ENCODE measurements at places on chromosomes 6 and 20.

DNA sequence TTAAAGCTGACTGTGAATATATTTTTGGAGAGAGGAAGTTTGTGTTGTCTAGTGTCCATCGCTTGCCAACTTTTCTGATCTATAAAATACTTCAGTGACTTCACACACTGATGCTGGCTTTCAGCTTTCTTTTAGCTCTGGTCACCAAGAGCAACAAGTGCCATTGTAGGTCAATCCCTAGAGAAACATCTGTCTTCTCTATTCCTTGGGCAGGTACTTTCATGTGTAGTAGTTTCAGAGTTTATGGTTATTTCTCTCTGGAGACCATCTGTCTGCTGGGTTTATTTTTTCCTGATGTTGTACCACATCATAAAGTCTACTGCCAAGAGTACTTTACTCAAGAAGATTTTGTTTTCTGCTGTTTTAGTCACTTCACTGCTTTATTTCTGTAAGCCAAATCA is 249.9 kb downstream of the KHDC1L start:
- peak; percentile 30 for DNase-seq

DNA sequence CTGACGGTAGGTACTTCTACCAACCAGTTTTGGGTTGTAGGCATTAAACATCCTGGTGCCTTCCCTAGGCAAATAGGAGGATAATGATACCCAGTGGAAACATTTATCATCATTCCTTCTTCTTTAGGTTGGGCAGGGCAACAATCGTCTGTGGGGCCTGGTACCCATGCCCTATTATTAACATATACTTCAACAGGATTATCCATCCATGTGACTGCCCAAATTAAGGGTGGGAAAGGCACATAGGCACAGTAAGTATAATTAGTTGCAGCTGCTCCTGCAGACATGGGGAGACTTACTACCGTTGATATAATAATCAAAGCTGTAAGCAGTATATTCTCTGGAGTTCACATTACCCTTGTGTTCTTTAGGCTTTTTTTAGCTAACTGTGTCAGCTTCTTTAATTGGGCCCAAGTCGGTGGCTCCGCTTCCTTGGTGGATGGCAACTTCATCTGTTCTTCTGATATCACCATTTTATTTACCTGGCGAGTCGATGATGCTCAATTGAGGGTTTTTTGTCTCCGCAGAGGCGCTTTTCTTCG is 16.8 kb downstream of the RPL7L1 start:
- DNase-seq, result no peak

DNA sequence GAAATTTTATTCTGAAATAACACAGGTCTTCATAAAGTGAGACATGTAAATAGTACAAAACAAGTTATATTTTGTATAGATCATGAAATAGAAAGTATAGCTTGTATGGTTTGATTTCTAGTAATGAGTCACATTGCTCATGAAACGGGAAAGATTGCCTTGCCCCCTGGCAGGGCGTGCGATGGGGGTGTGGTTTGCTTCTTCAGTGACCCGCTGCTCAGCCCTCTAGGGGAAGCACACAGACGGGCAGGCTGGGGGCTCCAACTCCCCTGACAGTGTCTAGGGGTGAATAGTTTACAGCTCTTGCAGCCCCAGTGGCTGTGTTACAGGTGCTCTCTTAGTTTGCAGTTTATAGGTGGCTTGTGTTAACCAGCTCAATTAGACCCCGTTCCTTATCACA is 170.5 kb upstream of the RGS17 start:
- no peak for DNase-seq

DNA sequence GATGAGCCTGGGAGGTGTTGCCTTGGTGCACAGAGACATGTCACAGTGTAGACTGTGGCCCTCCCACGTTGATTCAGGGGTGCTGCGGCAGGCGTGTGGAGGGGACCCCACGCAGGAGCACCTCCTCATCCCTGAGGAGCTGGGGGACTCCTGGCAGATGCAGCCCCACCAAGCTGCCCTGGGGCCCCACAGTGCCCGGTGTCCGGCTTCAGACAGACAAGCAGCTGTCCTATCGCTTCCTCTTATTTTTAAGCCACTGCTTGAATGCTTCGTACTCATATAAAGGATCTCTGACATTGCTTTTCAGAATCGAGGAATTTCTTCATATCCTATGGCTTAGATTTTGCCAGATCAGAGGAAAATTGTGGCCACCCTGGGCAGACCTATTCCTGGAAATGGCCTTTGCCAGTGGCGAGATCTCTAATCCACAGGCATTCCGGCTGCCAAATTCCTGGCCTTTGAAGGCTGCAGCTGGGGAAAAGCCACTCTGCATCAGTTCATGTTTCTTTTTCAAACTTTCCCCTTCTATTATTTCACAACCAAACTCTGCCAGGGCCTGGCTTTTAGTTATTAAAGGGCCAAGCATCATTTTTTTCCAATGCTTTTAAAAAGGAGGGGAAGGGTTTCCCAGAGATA is 337.0 kb downstream of the THBS2 start:
- DNase-seq, result no peak

DNA sequence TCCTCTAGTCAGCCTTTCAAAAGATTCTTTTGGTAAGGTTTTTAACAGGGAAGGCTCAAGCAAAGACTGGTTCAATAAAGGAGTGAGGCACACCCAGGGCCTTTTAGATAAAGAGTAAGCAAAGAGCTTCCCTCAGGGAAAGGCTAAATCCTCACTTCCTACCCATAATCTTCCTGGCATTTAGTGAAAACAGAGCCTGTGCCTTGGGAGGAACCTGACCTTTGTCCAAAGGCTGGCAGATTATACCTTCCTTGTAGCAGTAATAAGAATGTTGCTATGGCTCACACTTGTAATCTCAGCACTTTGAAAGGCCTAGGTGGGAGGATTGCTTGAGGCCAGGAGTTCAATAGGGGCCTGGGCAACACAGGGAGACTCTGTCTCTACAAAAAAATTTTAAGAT is 280.1 kb upstream of the PLCB4 start:
- no peak for DNase-seq

DNA sequence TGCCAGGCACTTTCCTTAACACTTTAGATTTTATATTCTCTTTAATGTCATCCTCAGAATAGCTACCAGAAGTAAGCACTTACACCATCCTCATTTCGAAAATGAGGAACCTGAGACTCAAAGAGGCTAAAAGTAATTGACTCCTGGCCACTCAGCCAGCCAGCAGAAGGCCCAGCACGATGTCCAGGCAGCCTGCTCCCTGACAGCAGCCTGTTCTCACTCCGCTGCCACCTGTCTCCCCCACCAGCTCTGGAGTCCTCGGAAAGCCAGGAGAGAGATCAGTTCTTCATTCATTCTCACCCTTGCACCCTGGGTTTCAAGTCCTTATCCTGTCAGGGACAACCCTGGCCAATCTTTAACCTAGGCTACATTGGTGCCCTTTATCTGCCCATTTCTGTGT is 174.0 kb downstream of the SASH1 start:
- no peak for DNase-seq

DNA sequence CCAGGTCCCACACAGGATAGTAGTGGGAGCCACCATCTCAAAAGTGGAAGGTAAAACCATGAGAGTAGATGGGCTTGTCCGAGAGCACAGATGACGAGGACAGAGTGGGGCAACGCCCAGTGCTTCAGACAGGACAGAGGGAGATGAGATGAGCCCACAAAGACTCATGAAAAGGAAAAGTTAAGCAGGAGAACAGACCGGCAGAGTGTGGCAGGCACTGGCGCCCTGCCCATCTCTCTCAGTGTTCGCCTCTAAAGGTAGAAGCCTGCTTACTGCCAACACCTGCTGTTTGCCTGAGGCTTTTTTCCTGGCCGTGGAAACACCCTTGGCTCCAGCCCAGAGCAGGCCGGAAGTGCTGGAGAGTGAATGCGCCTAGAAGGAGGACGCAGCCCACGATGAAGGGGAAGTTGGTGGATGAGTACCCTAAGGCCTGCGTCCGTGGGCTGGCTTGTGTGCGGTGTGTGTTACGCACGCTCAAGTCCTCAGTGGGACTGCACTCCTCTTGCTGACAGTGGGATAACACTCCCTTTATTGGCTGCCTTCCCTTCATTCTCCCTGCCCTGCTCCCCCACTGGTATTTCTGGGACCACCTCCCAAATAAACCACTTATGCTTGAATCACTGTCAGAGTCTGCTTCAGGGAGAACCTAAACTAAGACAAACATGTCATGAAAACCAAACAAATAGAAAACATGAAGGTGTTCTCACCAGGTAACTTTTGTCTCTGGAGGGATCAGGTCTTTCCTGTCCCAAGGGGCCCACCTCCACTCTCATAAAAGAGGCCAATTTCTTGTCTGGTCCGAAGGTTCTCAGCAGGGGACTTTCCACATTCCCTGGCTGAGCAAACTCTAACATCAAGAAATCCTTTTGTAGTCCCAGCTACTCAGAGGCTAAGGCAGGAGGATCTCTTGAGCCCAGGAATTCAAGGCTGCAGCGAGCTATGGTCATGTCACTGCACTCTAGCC is 9.1 kb upstream of the FOXP4 start:
- DNase-seq, result peak; percentile 95

GRCh38 chr6:130906736-130907381 is 79.7 kb downstream of the SMLR1 start:
- no peak for DNase-seq

- DNase-seq, result no peak
Measured at GRCh38 chr6:106255306-106255705, 70.3 kb downstream of the ATG5 start.

GRCh38 chr6:144278659-144279314 is 6.3 kb upstream of the UTRN start:
- DNase-seq, result no peak

DNA sequence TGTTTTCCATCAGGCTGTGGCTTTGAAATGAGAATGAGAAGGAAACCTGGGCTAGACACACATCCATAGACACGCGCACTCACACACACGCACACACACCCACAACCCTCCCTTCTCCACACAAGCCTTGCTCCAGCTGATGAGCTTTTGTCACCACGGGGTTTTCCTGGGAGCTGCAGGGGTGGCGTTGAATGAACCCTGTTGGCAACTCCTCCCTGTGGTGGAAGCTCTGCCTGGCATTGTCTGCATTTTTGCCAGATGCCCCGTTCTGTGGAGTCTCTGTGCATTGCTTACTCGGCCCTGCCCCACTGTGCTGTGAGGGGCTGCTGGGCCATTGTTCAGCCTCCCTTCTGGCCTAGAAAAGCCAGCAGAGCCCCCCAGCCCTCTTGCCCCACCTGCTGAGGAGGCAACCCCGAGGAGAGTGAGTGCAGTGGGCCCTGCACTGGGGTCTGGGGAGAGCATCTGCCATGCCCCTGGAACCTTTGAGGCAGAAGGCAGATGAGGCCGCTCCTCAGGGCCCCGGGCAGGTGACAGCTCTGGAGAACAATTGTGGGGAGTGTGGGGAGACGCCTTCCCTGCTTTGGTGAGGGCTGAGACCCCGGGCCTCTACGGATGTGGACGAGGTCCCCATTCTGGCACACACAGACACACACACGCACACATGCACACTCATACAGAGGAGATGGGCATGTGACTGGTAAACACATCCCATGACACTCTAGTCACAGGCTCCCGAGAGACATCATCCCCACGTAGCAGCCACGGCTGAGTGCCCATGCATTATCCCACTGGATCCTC is 9.9 kb downstream of the ADIG start:
- DNase-seq, result no peak

DNA sequence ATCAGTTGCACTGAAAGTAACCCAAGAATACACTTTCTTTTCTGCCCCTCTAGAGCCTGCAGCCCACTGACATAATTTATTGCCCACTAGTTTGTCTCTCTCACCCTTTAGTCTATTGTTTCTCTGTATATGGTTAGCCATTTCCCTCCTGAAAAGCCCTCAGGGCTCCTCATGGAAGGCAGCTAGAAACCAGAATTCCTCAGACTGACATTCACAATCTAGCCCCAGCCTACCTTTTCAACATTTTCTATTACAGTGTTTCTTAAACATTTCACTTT is 21.4 kb upstream of the PAQR8 start:
- DNase-seq, result no peak

DNA sequence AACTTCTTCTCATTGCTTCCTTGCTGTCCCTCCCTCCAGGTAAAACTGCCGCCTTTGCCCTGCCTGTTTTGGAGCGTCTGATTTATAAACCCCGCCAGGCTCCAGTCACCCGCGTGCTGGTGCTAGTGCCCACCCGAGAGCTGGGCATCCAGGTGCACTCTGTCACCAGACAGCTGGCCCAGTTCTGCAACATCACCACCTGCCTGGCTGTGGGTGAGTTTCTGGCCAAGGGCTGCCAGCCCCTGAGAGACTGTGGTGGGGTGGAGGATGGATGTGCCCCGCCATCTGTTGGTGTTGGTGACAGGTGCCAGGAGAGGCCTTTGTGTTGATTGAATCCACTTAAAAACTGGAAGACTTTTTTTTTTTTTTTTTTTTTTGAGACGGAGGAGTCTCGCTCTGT is 9.5 kb downstream of the DDX27 start:
- peak; percentile 62 for DNase-seq

DNA sequence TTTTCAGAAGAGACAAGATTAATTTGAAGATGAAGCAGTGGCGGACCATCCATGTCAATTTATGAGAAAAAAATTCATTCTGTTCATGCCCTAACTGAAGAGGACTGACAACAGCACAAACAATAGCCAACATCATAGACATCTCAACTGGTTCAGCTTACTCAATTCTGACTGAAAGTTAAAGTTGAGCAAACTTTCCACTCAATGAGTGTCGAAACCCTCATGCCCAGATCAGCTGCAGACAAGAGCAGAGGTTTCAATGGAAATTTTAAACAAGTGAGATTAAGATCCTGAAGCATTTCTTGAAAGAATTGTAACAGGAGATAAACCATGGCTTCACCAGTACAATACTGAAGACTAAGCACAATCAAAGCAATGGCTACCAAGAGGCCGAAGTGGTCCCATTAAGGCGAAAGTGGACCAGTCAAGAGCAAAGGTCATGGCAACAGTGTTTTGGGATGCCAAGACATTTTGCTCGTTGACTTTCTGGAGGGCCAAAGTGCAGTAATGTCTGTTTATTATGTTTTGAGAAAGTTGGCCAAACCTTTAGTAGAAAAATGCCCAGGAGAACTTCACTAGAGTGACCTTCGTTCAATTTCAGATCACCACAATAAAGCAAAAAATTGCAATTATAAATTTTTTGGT is 6.1 kb upstream of the SFT2D1 start:
- no peak for DNase-seq

DNA sequence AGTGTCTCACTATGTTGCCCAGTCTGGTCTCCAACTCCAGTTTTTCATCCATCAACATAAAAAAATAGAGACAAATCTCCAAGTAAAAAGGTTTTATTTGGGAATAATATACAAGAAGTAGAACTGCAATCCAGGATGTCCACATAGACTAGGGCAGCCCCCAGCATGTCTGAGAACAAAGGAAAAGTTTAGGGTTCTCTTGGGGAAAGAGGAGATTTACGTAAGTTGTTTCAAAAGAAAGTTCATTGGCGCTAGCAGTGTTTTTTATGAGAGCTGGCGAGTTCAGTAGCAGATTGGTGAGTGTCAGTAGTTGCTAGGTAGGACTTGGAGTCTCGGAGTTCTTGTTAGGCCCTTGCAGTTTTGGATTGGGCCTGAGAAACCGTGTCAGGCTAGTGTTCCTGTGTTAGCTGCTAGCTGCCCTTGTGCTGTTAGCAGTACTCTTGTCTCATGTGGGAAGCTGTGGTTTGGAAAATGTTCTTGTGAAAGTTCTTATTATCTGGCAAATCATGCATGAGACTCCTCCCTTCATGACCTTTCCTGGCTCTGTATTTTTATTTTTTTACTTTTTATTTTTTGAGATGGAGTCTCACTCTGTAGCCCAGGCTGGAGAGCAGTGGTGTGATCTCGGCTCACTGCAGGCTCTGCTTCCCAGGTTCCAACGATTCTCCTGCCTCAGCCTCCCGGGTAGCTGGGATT is 24.7 kb downstream of the TTLL9 start:
- DNase-seq, result no peak
